CD4-positive, alpha-beta memory T cell (primary cell): ENCODE measurements at places on chromosomes 3 and 15. TPM values are rescaled to one million over a fixed set of nuclear protein-coding genes. Genes with fewer than 3 reads are reported as not detected.

The SLC41A3 gene
- total RNA-seq = 32.5 TPM

The MEGF11 gene
- total RNA-seq = not detected

The TPM1 gene
- total RNA-seq = 29.4 TPM

The GAP43 gene
- total RNA-seq = not detected

DNA sequence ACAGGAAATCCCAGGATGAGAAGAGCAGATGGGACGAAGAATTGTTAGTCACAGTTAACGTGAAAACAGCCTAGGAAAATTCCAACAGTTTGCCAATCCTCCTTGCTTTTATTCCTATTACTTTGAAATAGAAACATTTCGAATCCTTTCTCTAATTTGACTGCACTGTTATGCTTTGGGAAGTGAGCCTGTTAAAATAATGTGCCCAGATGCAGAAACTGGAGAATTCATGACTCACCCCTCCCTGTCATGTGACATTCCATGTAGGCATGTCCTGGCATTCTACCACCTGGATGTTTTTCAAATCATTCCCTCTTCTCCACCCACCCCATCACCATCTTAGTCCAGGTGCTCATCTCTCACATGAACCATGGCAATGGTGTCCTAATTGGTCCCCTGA, 107.3 kb downstream of the MINAR1 start:
- DNase-seq = no peak

GRCh38 chr15:99015698-99016568, 8.3 kb upstream of the PGPEP1L start:
- DNase-seq = no peak

DNA sequence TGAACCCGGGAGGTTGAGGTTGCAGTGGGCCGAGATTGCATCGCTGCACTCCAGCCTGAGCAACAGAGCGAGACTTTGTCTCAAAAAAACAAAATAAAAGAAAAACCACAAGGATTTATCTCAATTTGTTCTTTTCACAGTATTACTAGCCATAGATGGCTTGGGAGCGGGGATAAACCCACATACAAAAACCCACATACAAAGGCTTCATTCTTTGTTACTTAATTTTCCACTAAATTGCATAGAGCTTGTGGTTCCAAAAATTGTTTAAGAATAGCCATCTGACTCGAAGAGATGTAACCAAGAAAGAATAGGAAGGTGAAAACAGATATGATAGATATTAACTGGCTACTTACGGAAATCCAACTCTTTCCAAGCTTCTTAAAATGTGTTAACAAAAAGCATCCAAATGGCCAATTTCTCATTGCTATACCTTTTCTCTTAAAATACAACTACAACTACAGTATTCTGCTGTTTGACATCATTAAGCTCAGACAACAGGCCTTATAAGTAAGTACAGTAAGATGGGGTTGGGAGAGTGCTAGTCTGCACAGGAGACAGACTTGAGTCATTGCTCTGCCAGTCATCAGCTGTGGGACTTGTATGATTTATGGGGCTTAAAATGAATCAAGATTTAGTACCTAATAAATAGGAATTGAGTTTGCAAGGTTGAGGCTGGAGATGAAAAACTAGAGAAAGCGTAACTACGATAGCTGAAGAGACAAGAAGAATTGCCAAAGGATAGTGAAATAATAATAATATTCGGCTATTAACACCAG, 96.6 kb upstream of the PLXND1 start:
- DNase-seq = no peak

DNA sequence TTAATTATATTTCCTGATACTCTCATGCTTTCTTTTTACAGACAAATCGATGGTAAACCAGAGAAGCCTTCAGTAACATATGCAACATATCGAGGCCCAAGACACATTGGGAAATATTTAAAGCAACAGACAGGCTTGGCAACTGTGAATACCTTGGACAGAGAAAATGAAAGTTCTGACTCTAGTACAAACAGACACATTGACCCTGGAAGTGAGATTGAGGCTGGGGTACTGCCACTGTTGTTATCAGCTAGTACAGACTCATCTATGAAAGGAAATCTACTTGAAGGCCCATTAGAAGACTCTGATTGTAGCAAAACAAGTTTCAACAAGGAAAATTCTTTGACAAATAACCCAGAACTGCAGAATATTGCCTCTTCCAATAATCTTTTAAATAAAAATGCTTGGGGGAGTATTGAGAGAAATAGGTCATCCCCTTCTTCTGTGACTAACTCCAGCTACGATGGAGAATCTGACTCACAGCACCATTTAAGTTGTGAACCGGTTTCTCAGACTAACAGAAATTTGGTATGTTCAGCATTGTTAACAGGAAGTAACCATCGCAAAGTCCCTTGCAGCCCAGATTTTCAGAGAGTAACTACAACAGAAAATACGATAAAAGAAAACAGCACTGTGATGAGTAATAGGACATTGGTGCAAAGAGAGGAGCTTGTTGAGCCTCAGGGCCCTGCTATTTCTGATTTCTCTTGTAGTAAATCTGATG, 50.2 kb downstream of the CRYBG3 start:
- peak; percentile 17 for DNase-seq

GRCh38 chr3:36648241-36649034, 115.9 kb downstream of the DCLK3 start:
- no peak for DNase-seq

- DNase-seq = peak; percentile 36
Observed at GRCh38 chr15:41892621-41893421, 1.0 kb downstream of the SPTBN5 start.

DNA sequence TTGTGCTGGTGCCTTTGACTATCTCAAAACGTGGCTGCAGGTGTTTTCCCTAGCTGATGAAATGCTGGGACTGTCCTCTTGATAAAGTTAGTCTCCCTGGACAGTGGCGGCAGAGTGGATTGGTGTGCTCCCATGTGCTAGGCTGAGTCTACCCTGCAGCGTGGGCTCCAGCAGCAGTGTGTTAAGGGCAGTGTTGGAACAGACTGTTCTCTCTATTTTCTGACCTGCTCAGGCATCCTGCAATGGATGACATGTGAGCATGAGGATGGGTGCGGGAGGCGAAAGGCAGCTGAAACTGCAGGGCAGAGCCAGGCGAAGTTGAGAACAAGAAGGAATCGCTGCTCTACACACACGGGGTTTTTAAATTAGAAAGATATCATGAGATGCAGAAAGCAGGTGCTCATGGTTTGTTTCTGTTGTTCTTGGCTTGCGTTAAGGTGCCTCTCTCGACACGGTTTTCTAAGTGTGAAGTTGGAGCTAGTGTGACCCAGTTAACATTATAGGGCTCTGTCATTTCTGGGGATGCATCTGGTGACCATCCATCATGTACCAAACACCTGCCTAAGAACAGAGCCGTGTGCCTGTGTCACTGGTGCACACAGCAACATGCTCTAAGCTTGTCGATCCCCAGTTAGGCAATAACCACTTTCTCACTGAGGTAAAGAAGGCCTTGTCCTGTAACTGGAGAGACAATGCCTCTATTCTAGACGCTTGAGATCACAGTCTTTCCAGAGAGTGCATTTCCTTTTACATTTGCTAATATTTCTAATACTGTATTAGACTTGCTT, 44.3 kb downstream of the SLCO3A1 start:
- DNase-seq = no peak

DNA sequence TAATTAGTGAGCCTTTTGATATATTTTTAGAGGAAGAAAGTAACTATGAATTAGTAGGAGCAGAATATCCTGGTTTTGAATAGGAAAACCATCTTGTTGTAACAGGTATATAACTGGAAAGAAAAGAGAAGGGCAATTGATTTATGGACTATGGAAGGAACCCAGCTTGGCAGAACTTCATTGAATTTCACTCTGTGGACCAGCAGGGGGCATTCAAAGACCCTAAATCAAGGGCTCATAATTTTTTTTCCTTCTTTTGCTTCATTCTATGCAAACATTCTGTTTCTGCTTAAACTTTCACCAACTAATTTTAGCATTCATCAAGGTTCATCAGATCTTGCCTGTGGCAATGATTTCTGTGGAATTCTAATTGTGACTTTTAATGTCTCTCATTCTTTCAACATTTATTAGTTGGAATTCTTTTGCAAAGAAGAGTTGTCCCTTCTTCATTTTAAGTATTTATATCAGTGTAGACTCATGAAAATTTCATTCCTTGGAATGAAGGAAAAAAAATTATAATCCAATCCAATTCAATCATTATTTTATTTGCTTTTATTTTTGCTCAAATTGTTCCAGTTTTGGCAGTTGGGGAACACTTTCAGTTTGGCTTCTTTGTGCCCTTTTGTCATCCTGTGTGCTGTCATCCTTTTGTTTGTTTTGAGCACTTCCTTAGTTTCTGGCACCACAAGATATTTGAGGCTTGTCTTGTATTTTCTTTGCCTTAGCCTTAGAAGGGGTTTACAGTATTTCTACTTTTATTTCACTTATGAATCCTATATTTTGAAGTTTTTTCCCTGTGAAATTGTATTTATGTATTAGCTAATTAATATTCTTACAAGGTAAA, 30.4 kb downstream of the NXPE3 start:
- peak; percentile 55 for DNase-seq
